Dorsolateral prefrontal cortex (tissue), 122 donors: ENCODE measurements at places on chromosomes 12 and 14.

GRCh38 chr14:100865682-100866591 is 37.6 kb downstream of the RTL1 start:
- DNase-seq: no peak

GRCh38 chr14:69324341-69324931 is 64.5 kb downstream of the GALNT16 start:
- no peak for DNase-seq

- no peak for DNase-seq
These were observed 475 bp upstream of the PCNX1 start for GRCh38 chr14:70906793-70907175.

GRCh38 chr14:29911810-29912209 is 15.8 kb downstream of the PRKD1 start:
- no peak for DNase-seq

DNA sequence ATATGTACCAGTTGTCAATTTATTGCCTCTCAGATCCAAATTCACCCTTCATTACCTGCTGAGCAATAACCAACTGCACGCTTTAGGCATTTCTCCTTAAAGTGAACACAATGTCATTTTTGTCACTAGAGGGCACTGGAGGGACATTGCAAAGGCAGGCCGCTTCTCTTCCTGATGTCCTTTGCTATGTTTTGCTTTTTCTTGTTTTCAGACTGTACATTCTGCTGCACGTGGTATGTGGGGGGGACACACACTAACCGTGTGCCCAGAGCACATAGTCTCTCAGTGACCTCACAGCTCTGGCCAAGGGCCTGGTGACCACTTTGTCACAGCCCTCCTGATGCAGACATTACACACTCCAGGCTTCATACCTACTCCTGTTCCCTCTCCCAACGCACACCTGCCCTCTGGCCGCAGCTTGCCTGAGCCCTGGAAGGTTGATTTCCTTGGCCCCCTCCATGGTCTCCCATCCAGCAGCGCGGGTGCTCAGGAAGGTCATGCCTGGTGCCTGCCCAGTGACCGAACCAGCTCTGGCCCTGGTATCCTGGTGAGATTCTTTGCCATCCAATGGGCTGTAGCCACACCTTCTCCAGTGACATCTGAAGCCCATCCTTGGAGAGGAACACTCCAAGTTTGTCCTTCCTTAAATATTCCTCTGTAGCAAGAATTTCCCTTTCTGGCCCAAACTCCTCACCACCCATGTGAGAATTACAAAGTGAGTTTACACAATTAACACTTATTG is 39.9 kb downstream of the MYO1H start:
- no peak for DNase-seq

- DNase-seq: no peak
These were observed 318.2 kb downstream of the BCL11B start for GRCh38 chr14:98953551-98954348.

DNA sequence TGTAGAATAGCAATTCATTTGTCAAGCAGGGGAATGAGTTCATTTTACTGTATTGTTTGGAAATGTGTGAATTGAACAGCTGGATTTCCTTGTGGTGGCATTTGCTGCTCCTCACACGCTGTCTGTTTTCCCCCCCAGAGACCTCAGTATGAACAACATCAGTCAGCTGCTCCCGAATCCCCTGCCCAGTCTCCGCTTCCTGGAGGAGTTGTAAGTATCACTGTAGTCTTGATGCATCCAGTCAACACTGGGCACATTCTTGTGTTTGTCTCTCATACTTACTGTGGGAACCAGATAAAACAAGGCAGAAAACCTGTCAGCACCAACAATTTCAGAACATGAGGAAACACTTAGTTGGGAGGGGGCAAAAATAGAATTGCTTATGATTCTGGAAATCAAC is 64.9 kb downstream of the LGR5 start:
- no peak for DNase-seq

DNA sequence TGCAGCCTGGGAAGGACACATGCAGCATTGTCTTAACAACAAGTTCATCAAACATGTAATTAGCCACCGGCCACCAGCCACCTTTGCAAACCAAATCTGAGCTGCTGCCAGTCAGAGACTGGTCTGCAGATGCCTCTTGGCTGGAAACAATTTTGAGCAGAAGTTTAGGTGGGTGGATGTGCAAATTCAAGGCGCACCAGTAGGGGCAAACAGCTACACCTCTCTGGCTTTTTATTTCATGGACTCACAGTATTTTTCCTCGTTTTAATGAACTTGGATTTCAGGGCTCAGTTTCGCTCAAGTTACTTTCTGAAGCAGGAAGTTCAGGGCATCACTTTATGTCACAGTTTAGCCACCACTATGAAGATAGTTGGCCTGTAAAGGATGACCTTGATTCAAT is 94.3 kb downstream of the OTX2 start:
- no peak for DNase-seq

- DNase-seq: no peak
These were observed 853 bp downstream of the USP5 start for GRCh38 chr12:6852651-6853354.

DNA sequence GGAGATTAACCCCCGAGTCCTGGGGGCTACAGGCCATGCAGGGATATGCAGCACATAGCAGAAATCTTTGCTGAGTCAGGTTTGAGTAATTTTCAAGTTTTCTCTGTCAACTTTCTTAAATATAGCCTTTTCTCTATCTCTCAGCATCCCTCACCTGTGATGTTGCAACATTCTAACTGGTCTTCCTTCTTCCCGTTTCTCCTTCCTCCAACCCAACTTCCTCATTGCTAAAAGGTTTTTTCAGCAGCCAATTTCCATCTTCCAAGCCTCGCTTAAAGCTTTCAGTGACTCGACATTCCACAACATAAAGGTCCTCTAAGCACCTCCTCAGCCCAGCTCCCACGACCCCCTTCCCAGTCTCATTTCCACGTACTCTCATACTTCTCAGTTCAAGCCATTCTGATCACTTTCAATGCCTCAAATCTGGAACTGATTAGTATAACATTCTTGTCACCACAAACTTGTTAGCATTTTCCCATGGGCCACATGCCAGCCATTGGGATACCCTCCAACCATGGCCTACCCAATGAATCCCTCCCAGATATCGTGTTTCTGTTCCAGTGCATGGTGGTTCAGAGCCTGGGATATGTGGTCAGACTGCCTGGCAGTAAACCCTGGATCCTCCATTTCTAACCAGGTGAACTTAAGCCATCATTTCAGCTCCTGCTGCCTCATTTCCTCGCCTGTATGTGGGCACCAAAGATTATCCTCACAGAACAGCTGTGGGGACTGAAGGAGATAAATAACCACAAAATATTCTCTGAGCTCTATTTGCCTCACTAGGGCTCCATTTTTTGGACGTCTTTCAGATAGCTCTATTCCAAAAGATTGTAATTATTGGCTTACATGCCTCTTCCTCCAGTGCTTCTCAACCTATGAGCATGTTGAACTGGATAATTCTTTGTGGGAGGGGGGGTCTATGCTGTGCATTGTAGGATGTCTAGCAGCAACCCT is 65.8 kb downstream of the KCNK10 start:
- no peak for DNase-seq
